ENCODE measurements at places on chromosomes 12 and 14.

DNA sequence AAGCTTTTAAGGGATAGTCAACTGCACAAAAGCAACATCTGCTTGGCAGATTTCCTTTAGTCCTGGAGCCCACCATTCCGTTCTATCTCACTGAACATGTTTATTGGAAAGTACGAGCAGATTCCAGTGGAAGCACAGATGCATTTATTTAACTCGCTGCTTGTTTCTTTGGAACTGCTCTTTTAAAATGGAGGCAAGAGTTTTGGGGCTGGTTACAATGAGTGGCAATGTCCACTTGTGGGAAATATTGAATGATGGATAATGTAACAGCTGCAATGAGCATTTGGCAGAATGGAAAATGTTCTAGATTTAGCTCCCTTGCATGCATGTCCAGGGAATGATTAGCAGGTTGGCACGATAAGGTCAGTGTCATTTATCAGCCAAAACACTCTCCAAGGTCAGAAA is 163.0 kb downstream of the ATP23 start:
- DNase-seq: no peak

- no peak for DNase-seq
Observed at GRCh38 chr12:8903646-8904045, 10.7 kb upstream of the PHC1 start.

- DNase-seq: no peak
Observed at GRCh38 chr14:24224618-24225071, 7.5 kb downstream of the NEDD8 start.

DNA sequence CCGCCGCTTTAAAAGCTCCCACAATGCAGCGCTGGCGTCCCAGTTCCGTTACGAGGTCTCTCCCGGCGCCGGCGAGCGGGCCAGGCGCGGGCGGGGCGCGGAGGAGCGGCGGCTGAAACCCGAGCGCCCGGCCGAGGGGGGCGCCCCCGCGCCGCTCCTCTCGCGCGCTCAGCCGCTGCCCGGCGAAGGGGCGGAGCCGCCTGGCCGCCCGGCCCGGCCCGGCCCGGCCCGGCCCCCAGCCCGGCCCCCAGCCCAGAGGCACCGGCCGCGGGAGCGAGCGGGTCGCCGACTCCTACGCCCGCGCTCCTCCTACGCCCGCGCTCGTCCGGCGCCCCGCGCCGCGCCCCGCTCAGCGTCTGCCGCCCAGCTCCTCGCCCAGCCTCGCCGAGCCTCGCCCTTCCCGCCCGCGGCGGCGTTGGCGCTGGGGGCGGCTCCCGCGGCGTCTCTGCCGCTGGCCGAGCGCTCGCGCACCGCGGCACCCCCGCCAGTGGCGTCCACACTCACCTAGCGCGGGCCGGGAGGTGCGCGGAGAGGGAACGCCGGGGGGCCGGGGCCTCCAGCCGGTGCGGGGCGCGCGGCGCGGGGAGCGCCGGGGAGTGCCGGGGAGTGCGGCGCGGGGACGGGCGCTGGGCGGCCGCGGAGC is at the start of gene RASSF8:
Gene RASSF8, plus strand, starts transcription at position 255 of the 643 bp plus-strand sequence. CDS start 96,662 bp downstream, outside the sequence.
- DNase-seq: peak; percentile 86

- no peak for DNase-seq
Observed at GRCh38 chr14:69945912-69946311, 66.7 kb downstream of the SMOC1 start.

- DNase-seq: no peak
Observed at GRCh38 chr14:91108941-91109611, 4.8 kb upstream of the DGLUCY start.

- DNase-seq: no peak
Observed at GRCh38 chr14:39582028-39582654, 149.9 kb upstream of the FBXO33 start.

DNA sequence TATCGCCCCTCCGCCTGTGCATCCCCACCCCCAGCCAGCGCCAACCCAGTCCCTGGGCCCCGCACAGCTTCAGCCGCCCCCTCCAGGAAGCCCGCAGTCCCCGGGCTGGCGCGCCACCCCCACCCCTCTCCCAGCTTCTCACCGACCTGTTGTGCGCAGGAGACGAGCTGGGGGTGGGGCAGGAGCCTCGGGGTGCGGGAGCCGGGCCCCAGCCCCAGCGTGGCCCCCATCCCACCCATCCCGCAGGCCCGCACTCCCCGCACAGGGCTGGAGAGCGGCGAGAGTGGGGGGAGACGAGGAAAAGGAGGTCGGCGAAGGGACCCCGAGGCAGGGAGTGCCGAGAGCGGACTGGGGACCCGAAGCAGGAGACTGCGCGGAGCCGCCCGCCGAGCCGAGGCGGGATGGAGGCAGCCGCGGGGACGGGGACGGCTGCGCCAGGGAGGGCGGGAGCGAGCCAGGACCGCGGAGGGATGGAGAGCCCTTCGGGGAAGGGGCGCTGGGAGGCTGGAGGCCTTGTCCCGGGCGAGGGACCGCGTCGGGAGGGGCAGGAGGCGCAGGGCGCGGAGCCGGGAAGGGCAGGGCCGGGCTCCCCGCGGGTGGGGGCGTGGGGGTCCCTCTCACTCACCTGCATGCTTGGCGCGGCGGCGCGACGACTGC is 498 bp downstream of the PIANP start:
- DNase-seq: peak; percentile 65

DNA sequence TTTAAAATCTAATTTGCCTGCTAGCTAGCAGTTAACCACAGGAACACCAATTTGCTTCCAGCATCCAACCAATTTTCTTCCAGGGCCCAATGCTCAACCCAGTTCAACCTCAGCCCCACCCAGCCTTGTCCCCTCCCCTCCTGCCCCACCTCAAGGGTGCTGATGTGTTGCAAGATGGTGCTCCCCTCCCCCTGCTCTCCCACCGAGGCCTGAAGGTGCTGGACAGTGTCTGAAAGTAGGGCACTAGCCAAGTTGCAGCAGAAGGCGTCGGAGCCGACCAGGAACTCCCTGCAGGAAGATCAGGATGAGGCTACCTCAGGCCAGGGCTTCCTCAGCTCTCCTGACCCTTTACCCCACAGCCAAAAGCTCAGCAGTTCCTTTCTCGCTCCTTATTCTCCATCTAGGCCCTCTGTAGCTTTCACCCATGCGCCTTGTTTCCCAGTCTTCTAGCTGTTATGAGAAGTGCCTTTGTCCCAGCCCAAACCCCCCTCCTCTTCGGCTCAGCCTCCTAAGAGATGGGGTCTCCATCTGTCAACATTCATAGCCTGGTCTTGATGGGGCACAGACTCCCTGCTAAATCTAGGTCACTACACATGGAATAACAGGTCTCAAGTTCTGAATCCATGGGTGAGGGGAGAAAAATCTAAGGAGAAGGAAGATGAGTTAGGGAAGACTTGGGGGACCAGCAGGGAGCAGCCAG is 3.6 kb downstream of the STAT6 start:
- DNase-seq: peak; percentile 54

- no peak for DNase-seq
Observed at GRCh38 chr12:43694879-43695278, 63.7 kb downstream of the PUS7L start.

DNA sequence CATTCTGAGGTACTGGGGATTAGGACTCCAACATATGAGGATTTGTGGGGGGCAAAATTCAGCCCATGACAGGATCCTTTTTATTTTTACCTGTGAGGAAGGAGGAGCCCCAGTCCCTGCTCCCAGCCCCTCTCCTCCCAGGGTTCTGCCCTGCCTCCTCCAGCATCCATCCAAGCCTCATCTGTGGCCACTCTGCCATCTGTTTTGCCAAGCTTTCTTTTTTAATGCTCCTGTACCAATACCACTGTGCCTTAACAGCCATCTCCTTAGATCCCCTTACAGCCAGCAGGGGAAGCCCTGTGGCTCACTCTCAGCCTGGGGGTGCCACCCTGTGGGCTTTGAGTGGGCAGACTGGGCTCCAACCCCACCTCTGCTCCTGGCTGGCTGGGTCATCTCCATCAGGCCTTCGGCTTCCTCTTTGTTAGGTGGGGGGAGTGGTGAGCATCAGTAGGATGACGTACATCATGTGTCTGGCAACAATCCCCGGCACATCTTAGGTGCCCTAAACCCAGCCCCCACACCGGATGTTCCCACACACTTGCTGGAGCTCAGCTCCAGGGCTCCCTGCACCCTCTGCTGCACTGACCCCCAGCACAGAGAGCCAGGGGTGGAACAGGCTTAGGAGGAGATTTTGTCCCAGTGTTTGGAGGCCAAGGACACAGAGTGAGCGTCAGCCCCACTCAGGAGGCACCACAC is 40.2 kb downstream of the CYP46A1 start:
- peak; percentile 47 for DNase-seq
